ENCODE measurements at places on chromosomes 16 and 17.

GRCh38 chr17:67400193-67400592, 23.1 kb downstream of the PITPNC1 start:
- DNase-seq = no peak

DNA sequence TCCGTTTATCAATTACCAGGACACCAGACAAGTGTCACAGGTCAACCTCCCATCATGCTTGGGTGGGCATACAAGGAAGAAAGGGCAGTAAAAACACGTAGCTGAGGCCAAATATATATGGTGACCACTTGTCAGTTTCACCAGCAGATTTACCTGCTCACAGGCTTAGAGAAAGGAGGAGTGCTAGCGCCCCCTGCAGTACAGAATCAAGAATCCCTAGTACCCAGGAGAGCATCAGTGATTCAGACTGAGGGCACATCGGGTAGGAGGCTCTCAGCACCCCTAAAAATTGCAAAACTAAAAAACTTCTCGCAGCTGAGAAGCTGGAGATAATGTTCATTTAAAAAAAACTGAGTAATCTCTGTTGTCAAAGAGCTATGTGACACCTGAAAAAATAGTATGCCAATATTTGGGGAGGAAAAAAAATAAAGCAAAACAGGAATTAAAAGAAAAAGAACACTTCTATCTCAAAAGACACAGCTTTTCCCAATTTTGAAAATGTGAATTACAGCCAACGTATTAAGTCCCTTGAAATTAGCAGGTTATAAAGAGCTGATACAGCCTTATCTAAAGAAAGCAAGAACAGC, 21.2 kb upstream of the MON1B start:
- peak; percentile 22 for DNase-seq

GRCh38 chr17:80526116-80526910, 18.3 kb upstream of the RPTOR start:
- DNase-seq = no peak

- DNase-seq = no peak
Observed at GRCh38 chr16:4140652-4141051, 24.4 kb upstream of the ADCY9 start.

- peak; percentile 73 for DNase-seq
Observed at GRCh38 chr16:67546761-67547422, 15.4 kb upstream of the CTCF start.

GRCh38 chr17:77319211-77320043, 178.7 kb downstream of the SEC14L1 start:
- DNase-seq = peak; percentile 34

GRCh38 chr17:74156878-74157277, 46.6 kb upstream of the RPL38 start:
- DNase-seq = no peak

GRCh38 chr16:87648236-87648635, 45.9 kb downstream of the JPH3 start:
- no peak for DNase-seq

Measured in CD4-positive, alpha-beta T cell (primary cell).